B cell (primary cell): ENCODE measurements at places on chromosomes 7 and 10. TPM values are rescaled to one million over a fixed set of nuclear protein-coding genes. Genes with fewer than 3 reads are reported as not detected.
A peak's percentile ranks its signal among the peaks of the same experiment; 100 is the strongest.

EVX1 gene
- total RNA-seq = not detected in 2 replicates

RASA4B gene
- 15.6 and 20.6 TPM in 2 replicates for total RNA-seq

ZNF239 gene
- 5.9 and 7.6 TPM in 2 replicates for total RNA-seq

NME8 gene
- total RNA-seq = not detected in 2 replicates

ITPRIP gene
- 21.3 and 22.5 TPM in 2 replicates for total RNA-seq

LOXL4 gene
- not detected in 2 replicates for total RNA-seq

DNA sequence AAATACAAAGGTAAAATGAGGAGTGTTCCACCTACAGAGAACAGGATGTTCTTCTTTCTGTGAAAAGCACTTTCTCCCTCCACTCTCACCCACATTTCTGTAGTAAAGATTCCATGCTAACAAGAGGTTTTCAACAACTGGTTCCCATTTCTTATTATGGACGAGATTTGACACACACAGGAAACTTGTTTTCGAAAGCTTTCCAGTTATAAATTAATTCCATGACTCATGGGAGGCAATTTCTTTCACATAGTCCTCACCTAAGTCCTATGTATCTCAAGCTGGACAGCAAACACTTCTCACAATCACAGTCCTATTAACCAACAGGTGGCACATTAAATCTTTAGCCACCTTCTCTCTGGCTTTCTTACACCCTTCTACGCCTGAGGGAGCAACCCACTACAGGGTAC is 24.5 kb downstream of the RAPGEF5 start:
- H3K4me3 ChIP-seq = no peak overlapping the region
- no peak overlapping the region for H3K27ac ChIP-seq
- H3K36me3 ChIP-seq = no peaks in the 10 kb centered on the region

DNA sequence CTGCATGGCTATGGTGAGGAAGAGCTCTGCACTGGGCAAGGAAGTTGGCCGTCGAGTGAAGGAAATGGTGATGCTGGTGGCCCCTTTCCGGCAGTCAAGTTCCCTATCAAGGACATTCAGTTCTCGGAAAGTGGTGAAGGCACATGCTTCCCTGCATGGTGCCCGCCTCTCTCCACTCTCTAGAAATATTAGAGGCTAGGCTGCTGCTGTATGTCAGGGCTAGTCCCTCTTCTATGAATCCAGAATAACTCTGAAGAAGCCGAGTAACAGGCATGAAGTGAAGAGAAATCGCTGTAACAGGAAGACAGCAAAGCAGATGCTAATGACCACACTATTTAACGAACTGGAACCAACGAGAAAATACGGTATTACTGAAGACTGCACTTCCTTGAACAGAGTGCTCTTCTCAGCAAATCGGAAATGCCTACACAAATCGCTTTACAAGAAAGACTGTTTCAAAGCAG is 5.4 kb downstream of the IDI1 start:
- peaks cover 3% of the 10 kb centered on the region for H3K36me3 ChIP-seq
- DNase-seq = peak; percentile 83
- H3K27me3 ChIP-seq = no peaks in the 10 kb centered on the region
- peak overlapping the region; percentile 65 for H3K27ac ChIP-seq

DNA sequence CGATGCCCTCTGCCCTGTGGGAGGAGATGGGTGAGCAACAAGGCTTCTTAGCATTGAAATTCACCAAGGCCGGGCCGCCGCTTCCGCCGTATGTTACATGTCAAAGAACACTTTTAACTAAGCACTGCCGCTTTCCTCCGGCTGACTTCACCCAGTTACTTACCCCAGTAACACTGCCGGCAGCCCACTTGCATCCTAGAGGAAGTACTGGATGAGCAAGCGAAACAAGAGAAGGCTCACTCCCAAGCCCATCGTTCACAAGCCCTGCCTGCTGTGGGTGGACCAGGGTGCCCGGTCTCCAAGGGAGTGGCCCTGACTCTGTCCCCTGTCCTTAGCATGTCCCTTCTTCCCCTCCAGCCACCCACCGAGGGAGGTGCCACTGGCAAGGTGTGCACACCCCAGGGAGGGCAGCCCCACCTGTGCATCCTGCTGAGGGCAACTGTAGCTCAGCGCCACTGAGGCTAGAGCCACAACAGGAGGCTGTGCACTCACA is 73.1 kb upstream of the EBF3 start:
- no peaks in the 10 kb centered on the region for H3K4me1 ChIP-seq
- H3K27ac ChIP-seq = no peak overlapping the region
- H3K27me3 ChIP-seq = no peaks in the 10 kb centered on the region
- DNase-seq = no peak
- H3K36me3 ChIP-seq = no peaks in the 10 kb centered on the region
- H3K4me3 ChIP-seq = no peak overlapping the region

DNA sequence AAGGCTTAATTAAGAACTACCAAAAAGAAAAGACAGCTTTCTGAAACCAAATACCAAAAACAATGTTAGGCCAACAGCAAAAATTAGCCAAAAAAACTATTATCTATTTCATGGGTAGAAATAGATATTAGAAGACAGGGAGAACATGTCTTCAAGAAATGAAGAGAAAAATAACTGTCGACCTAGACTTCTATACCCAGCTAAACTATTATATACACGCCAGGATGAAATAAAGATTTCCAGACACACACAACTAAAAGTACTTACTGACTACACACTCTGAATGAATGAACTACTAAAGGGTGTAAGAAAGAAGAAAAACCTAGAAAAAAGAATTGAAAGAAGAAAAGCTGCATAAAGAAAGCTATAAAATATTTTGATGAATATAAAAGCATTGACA is 11.5 kb upstream of the CDHR3 start:
- no peaks in the 10 kb centered on the region for H3K4me1 ChIP-seq
- no peak overlapping the region for H3K4me3 ChIP-seq
- H3K27me3 ChIP-seq = no peaks in the 10 kb centered on the region
- no peak overlapping the region for H3K27ac ChIP-seq
- H3K36me3 ChIP-seq = no peaks in the 10 kb centered on the region

DNA sequence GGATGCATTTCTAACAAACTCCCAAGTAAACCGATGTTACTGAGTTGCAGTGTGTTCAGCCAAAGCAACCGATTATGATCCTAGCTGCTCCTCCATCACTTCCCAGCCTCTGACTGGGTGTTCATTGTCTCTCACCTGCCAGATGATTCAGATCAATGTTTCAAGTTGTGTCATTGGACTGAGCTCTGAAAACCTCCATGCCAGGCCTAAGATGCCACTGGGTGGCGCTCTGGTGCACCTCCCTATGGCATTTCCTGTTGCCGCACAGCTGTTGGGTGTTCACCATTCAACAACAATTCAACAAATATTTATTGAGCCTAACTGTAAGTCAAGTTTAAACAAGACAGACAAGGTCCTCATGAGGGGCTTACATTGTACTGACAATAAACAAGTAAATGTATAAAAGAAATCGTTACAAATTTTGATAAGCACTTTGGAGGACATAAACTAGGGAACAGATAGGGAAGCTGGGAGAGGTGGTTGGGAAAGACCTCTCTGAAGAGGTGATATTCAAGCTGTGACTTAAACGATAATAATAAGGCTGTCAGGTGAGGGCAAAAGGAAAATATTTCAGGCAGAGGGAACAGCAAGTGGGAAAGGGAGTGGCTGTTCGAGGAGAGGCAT is 22.8 kb downstream of the RGR start:
- no peaks in the 10 kb centered on the region for H3K36me3 ChIP-seq
- H3K4me1 ChIP-seq = no peaks in the 10 kb centered on the region
- no peak overlapping the region for H3K4me3 ChIP-seq
- no peaks in the 10 kb centered on the region for H3K27me3 ChIP-seq
- H3K27ac ChIP-seq = no peak overlapping the region
- DNase-seq = peak; percentile 22

DNA sequence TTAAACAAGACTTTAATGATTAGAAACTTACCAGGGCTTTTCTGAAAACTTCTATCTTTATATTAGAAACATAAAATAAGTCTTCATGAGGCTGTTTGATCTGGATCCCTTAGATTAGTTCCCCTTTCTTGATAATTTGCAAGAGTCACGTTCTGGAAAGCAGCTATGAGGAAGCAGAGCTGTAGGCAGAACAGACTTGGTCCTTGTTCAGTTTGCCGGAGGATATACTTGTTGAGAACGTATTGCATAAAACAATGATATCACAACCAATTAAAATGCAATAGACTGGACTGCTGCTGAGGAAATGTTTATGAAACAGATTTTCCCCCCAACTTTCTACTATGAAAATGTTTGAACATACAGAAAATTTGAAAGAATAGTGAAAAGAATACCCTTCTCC is 2.8 kb downstream of the SAMD9L start:
- H3K4me1 ChIP-seq = peaks cover 32% of the 10 kb centered on the region
- peak; percentile 51 for DNase-seq
- peak overlapping the region; percentile 18 for H3K4me3 ChIP-seq
- peaks cover 17% of the 10 kb centered on the region for H3K36me3 ChIP-seq

DNA sequence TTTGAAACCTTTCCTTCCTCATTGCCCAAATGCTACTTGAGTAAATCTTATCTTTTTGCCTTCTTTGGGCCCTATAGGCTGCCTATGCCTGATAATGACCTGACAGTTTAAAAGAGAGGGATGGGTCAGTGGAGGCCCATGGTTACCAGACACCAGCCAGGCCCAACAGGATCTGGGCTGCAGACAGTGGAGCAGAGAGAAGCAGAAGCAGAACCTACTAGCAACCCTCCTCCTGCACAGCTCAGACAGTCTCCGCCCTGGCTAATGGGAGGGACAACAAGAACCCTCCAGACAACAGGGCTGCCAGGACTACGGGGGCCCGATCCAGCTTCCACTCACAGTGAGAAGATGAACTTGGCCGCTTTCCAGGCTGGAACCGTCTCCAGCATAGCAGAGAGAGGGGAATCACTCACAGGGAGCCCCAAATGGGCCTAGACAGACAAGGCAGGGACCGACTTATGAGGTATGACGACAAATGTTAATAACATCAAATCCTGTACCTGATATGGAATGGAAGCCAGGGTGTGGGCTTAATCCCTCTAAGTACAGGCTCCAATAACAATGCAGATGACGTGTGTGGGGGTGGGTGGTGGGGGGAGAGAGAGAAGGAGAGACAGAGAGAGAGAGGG is 31.7 kb upstream of the DGKI start:
- H3K27ac ChIP-seq = no peak overlapping the region
- H3K4me3 ChIP-seq = no peak overlapping the region
- no peak for DNase-seq
- H3K27me3 ChIP-seq = no peaks in the 10 kb centered on the region
- no peaks in the 10 kb centered on the region for H3K36me3 ChIP-seq

- H3K27ac ChIP-seq = no peak overlapping the region
- no peaks in the 10 kb centered on the region for H3K4me1 ChIP-seq
- no peaks in the 10 kb centered on the region for H3K36me3 ChIP-seq
- no peak for DNase-seq
Measured at GRCh38 chr7:30923009-30923773, 11.5 kb downstream of the AQP1 start.

DNA sequence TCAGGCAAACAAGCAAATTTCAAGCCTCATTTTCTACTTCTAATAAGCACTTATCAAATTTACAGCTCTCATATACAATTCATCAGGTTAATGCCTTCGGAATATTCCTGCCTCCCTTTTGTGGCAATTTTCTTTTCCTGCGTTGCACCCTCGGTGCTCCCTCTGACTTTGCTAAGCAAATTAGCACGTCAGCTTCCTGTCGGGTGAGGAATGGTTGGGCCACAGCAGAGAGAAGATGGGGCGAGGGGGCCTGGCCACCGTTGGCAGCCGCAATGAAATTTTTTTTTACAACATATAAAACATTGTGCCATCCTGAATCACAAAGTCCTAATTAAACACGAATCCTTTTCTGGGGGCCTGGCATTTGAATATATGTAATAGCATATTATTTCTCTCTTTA is 28.1 kb downstream of the ELFN1 start:
- no peak for DNase-seq
- no peak overlapping the region for H3K4me3 ChIP-seq
- H3K36me3 ChIP-seq = no peaks in the 10 kb centered on the region
- no peak overlapping the region for H3K27ac ChIP-seq
- no peaks in the 10 kb centered on the region for H3K27me3 ChIP-seq
